ENCODE measurements at places on chromosomes 3 and 15. TPM values are rescaled to one million over a fixed set of nuclear protein-coding genes. Genes with fewer than 3 reads are reported as not detected.
A peak's percentile ranks its signal among the peaks of the same experiment; 100 is the strongest.

GRCh38 chr15:30650012-30650929 is 24.3 kb downstream of the ARHGAP11B start:
- H3K27me3 ChIP-seq: no peaks in the 10 kb centered on the region
- no peaks in the 10 kb centered on the region for H3K4me1 ChIP-seq
- H3K27ac ChIP-seq: no peak overlapping the region
- no peaks in the 10 kb centered on the region for H3K36me3 ChIP-seq
- DNase-seq: no peak

DNA sequence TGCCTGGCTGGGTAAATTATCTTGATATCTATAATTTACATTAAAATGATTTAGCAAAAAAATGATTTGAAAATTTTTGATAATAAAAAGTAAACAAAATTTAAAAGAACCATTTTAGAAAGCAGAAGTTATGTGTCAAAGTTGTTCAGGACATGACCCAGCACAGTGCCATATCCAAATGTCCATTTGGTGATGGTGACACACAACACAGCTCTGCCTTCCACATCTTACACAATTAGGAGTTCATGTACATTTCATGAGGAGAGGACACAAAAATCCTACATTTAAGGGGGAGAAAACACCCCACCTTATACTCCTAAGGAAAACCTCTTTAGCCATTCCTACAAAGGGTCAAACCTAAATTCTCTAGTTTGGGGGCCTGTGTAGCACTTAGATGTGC is 10.7 kb upstream of the UBE2E1 start:
- H3K27me3 ChIP-seq: no peaks in the 10 kb centered on the region
- no peak overlapping the region for H3K4me3 ChIP-seq
- H3K27ac ChIP-seq: no peak overlapping the region
- no peak for DNase-seq
- H3K36me3 ChIP-seq: no peaks in the 10 kb centered on the region

- H3K36me3 ChIP-seq: peaks cover 41% of the 10 kb centered on the region
- peak overlapping the region; percentile 87 for H3K27ac ChIP-seq
- no peak for DNase-seq
- no peaks in the 10 kb centered on the region for H3K27me3 ChIP-seq
Measured at GRCh38 chr15:76932135-76932966, 802 bp downstream of the RCN2 start.

DNA sequence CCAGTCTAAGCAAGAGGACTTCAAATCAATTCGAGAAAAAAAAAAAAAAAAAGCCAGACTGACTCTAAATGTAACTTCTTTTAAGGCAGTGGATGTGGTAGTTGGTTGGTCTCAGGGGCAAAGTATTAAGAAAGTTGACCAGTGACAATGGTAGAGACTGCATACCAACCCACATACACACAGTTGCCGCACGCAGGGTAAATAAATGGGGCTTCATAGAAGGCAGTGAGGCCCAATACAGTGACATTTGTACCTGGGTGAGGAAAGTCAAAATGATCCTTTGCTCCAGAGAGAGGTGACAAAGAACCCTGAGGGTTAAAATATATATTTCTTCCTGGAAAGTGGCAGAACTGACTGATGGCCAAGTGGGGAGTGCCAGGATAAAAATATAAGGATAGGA is 100.8 kb upstream of the MEX3B start:
- no peak for DNase-seq
- H3K4me1 ChIP-seq: peaks cover 19% of the 10 kb centered on the region
- H3K4me3 ChIP-seq: no peak overlapping the region
- H3K27ac ChIP-seq: no peak overlapping the region
- H3K27me3 ChIP-seq: no peaks in the 10 kb centered on the region
- peaks cover 19% of the 10 kb centered on the region for H3K36me3 ChIP-seq

DNA sequence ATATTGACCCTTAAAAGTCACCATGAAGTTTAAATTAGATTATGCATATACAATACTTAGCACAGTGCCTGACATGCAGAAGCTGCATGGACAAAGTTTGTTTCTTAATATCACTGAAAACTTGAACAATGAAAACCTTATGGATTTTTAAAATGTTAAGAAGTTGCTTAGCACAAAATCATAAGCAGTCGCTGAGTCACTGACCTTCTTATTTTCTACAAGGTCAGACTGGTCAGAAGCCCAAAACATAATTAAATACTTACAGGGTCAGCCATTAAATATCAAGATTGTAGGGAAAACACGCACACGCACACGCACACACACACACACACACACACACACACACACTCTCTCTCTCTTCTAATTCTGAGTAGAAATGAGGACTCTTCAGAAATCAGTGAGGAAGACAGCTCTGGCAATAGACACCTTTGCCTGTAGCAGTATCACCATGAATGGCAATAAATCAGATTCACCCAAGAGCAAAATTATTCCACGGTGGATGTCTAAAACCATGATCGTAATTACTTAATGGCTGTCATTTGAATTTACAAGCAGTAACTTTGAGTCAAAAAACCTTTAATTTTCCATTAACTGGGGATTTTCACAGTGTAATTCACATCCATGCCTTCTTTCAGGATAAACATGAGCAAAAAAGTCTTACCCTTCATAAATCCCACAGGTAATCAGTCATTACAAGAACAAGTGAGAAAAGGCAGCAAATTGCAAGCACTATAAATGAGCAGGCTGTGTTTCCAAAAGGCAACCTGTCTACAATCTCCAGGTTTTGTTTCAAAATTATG is 147.5 kb downstream of the OSBPL10 start:
- no peaks in the 10 kb centered on the region for H3K4me1 ChIP-seq
- no peaks in the 10 kb centered on the region for H3K36me3 ChIP-seq
- no peak overlapping the region for H3K27ac ChIP-seq
- no peaks in the 10 kb centered on the region for H3K27me3 ChIP-seq
- H3K4me3 ChIP-seq: no peak overlapping the region
- no peak for DNase-seq

DNA sequence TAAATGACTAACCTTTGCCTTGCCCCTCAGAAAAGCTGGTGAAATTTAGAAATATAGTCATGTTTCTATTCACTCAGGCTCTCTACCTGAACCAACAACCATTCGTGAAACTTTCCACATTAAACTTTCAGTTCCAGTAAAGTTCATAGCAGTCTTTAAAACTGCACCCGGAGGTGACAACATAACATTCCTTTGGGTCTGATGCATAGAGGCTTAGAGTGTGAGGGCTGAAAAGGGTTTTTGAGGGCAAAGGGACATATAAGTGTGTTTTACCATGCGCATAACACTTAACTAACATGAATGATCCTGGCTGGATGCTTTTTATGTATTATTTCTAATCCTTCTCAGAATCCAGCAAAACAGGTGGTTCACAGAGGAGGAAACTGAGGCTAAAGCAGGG is 471.7 kb upstream of the MCTP2 start:
- peaks cover 9% of the 10 kb centered on the region for H3K27me3 ChIP-seq
- no peak overlapping the region for H3K27ac ChIP-seq
- no peak for DNase-seq
- no peaks in the 10 kb centered on the region for H3K36me3 ChIP-seq
- H3K4me3 ChIP-seq: no peak overlapping the region
- H3K4me1 ChIP-seq: no peaks in the 10 kb centered on the region

DNA sequence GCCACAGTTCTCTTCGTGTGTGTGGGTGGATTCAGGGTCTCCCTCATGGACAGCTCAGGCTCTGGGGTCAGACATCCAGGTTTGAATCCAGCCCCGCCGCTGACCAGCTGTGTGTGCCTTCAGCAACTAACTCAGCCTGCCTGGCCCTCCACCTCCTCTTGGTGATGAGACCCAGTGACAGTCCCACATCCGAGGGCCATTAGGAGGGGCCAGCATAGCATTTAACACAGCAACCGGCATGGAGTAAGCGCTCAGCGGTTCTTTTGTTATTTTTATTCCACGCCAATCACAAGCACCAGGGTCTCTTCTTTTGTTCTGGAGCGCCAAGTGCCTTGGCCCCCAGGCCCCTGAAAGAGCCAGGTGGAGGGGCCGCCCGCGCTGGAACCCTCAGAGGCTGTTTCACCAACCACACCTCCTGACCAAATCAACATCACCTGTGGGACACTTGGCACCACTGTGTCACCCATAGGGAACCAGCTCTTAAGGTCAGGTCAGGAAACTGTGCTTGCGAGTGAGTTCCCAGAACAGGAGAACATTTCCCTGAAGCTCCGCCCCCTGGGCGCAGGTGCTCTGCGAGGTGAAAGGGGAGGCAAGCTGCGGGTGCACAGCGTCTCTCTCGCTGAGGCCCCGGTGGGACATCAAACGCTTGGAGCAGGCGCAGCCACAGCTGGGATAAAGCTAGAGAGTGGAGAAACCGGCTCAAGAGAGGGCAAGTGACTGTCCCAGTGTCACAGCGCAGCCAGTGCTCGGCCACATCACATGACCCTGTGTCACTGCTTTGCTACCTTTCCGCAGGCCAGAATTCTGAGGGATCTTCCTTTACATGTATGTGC is 311.3 kb downstream of the UACA start:
- no peak overlapping the region for H3K27ac ChIP-seq
- peaks cover 40% of the 10 kb centered on the region for H3K27me3 ChIP-seq
- H3K4me1 ChIP-seq: peaks cover 13% of the 10 kb centered on the region

DNA sequence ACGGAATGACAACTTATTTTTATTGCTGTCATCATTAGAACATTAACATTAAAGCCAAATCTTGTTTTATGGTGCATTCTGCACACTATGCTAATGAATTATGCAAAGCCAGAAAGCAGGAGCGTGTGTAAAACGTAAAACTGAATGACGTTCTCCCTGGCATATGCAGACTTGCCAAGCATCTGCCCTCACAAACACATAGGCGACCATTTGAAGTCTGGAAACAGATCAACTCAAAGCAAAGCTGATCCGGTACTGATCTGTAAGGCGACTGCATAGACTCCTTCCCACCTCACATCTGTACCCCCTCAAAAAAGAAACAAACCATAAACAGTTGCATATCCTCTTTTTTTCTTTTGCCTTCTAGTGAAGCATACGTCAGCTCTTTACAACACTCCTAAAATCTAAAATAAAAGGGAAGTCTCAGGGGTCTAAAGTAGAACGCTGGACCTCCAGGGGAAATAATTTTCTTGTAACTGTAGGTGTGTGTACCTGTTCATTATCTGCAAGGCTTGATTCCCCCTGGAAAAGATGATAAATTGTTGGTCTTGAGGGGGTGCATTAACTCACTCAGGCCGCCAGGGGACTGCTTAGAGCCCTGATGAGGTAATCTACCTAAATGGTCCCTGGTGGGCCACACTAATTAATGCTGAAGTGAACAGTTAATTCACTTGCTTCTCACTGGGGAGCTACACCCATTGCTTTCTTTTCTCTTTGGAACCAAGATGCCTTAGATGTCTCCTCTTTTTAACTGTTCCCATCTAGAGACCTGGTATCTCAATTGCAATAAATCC is 231.4 kb downstream of the CDIN1 start:
- H3K4me3 ChIP-seq: no peak overlapping the region
- H3K36me3 ChIP-seq: peaks cover 21% of the 10 kb centered on the region
- peaks cover 48% of the 10 kb centered on the region for H3K4me1 ChIP-seq
- no peaks in the 10 kb centered on the region for H3K27me3 ChIP-seq
- H3K27ac ChIP-seq: no peak overlapping the region

GRCh38 chr3:154137036-154137435 is 15.8 kb downstream of the ARHGEF26 start:
- H3K27me3 ChIP-seq: no peaks in the 10 kb centered on the region
- H3K4me3 ChIP-seq: no peak overlapping the region
- no peak overlapping the region for H3K27ac ChIP-seq
- no peaks in the 10 kb centered on the region for H3K4me1 ChIP-seq

DNA sequence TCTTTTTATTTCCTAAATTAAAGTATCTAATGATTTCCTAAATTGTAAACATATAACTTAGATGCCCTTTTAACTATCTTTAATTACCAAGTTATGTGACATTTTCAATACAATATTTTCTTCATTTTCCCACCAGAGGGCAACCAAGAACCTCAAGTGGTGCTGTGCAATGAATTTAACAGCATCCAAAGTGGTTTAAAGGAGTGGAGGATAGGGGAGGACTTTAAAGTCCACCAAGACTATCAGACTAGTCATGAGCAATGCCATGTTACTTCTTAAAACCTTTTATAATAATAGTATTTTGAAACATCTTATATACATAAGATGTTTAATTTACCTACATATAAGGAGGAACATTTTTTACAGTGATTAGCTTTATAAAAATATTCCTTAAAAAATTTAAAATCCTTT is 74.4 kb downstream of the DLG1 start:
- no peak overlapping the region for H3K27ac ChIP-seq
- DNase-seq: no peak
- no peaks in the 10 kb centered on the region for H3K27me3 ChIP-seq
- H3K4me3 ChIP-seq: no peak overlapping the region

GRCh38 chr3:51371943-51372557 is 13.0 kb upstream of the MANF start:
- H3K36me3 ChIP-seq: no peaks in the 10 kb centered on the region
- no peaks in the 10 kb centered on the region for H3K4me1 ChIP-seq
- H3K27ac ChIP-seq: no peak overlapping the region
- DNase-seq: no peak

GRCh38 chr3:52185837-52186236 is 12.1 kb upstream of the ALAS1 start:
- DNase-seq: no peak
- no peaks in the 10 kb centered on the region for H3K36me3 ChIP-seq
- H3K27me3 ChIP-seq: no peaks in the 10 kb centered on the region

DNA sequence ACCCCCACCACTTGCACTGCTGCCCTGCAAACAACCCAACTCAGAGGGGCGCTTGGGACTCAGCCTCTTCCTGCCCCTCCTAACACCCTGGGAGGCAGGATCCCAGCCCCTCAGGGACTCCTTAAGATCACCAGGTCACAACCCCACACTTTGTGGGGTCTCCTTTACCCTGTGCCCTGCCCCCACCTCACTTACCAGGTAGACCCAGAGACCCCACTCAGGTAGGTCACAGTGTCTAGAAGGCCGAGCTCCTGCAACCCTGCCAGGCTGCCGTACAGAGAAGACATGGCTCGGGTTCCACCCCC is 9.1 kb downstream of the PLA2G4F start:
- H3K4me1 ChIP-seq: peaks cover 23% of the 10 kb centered on the region
- no peak overlapping the region for H3K4me3 ChIP-seq
- no peak for DNase-seq
- H3K27ac ChIP-seq: no peak overlapping the region

DNA sequence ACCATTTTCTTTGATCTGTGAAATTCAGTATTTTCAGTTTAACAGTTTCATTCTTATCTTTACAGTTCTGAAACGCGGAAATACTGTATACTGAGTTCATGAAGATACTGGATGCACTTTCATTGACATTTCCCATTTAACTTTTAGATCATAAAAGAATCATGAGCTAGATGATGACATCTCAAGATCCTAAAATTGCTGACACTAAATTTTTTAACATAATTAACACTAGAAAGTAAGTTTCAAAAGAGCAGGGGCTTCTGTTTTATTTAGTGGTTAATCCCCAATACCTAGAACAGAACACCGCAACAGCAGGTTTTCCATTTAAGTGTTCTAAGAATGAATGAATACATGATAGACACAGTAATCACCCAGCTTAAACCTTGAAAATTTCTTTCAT is 54.2 kb downstream of the SHQ1 start:
- peaks cover 13% of the 10 kb centered on the region for H3K36me3 ChIP-seq
- H3K27ac ChIP-seq: no peak overlapping the region
- H3K4me1 ChIP-seq: peaks cover 15% of the 10 kb centered on the region
- H3K27me3 ChIP-seq: no peaks in the 10 kb centered on the region
- no peak for DNase-seq

The GABRB3 gene
- 2.4 TPM for total RNA-seq

The SEMA5B gene
- 5.3 TPM for total RNA-seq

The HIGD2B gene
- total RNA-seq: not detected

The AADACL2 gene
- not detected for total RNA-seq

The C3orf70 gene
- 1.4 TPM for total RNA-seq
